ENCODE measurements at places on chromosomes 6 and 20.
A peak's percentile ranks its signal among the peaks of the same experiment; 100 is the strongest.

DNA sequence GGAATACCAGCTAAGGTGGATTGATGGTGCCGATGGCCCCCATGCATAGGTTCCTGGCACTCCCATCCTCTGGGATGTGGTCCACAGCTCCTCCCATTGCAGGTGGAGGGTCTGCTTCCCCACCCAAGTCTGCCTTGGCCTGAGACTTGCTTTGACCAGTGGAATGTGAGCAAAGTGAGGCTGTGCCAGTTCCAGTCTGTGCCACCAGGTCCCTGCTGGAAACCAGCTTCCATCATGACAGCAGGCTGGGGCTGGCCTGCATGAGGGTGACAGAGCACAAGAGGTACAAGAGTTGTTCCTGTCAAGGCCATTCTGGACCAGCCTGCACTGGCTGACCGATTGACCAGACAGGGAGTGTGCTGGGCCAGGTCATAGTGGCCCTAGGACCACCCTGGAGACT, 27.0 kb upstream of the CCR6 start:
- DNase-seq: no peak

- peak; percentile 53 for DNase-seq
These were observed 29.3 kb upstream of the CTAGE9 start for GRCh38 chr6:131740161-131740560.

DNA sequence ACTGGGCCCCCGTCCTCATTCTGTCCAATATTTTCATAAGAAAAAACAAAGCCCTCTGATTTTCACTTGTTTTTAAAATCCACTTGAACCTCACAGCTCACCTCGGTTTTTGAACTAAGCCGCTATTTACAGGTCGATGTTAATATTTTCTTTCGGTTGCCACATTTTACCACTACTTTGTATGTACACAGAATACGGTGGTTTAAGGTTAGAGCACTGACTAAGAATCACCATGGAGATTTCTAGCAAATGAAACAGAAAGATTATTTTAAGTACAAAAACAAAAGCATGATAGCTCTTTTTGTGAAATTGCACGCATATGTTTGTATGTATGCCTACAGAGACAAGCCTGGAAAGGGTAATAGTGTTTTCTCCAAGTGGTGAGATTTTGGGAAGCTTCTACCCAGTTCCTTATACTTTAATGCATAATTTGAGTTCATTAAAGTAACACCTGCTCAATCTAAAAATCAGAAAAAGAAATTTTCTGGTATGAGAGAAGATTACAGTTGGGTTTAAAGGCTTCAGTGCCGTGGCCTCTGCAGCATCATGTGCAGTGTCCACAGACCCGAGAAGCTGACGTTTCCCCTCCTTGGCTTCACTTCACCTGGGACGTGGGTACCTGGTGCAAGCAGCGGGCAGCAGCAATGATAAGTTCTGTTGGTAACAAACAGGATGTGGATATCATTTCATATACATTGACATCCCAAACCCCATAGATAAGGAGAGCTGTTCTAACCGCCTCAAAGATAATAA, 144.0 kb downstream of the UST start:
- DNase-seq: no peak

DNA sequence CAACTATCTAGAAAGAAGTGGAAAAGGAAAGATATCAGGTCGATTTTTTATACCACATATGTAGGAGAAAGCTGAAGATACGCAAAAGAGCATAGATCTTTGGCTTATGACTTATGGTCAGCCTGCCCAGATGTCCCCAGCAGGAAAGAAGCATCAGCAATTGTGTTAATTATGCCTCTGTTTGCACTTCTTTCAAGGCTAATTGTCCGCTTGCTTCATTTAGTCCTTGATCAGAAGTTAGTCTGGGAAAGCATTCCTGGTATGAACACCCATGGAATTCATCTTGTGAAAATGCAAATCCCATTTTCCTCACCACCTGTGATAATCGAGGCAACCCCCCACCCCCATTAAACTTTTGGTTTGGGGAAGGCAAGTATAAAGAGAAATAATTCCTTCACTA, 62.8 kb downstream of the ATP9A start:
- no peak for DNase-seq

GRCh38 chr6:112501705-112502104, 154.6 kb downstream of the RFPL4B start:
- DNase-seq: peak; percentile 80

DNA sequence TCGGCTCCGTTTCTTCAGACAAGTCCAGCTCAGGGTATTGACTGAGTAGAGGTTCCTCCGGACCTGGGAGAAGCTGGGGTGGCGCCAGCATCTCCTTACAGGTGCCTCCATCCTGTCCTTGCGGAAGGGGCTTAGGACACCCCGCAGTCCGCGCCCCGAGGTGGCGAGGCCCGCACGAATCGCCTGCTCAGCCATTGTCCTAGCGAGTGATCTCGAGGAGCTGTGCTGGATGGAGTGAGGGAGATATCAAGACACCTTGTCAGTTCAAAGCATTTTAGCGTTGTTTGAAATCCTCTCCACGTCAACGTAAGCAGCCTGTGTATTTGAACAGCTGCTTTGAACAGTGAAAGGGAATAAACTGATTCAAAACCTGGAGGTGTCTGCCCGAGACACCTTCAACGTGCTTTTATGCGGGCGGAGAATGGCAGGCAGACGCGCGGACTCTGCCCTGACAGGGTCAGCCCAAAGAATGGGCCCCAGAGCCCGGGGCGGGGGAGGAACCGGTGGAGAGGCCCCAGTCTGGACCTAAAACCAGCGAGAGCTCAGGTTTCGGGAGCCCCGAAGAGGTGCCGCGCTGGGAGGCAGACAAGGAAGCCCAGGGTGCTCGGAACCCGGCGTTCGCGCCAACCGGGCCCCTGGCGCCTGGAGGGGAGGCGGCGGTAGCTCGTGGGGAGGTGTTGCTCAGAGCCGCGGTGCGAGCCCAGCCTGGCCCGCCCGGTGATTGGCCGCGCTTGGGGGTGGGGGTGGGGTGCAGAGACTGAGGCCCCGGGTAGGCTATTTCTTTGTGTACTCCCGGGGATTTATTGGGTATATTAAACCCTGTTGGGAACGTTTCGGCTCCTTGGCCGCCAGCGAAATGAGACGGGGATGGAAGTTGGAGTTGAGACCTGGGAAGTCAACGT, 3.1 kb upstream of the POU3F2 start:
- DNase-seq: no peak

- DNase-seq: no peak
These were observed 11.5 kb upstream of the MCUR1 start for GRCh38 chr6:13825871-13826270.

DNA sequence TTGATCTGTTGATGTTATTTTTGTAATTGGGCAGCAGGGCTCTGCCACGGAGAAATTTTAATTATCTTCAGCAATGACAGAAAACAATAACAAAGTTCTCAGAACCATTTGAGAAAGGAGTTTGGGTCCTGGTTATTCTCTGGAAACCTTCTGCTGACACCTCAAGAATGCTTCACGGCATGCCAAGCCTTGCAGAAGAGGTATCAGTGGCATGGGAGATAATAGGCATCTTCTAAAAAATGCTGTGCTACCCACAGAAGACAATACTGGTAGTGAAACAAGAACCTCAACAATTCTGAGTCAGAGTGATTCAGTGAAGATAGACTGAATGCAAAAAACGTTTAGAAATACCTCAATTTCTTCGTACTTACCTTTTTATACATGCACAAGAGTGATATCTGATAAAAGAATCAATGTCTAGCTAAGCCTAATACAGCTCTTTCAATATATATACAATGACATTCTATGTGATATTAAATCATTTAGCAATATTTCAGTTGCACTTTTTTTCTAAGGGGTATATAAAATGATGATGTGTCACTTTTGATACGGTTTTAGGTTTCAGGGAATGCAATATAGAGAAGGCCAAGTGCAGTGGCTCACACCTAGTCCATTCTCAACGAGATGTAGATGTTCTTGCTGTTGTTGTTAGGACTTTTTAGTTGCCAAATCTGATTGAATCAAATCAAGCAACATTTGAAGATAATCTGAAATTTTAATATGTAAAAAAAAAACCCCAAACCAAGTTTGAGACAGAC, 110.4 kb upstream of the COL21A1 start:
- peak; percentile 57 for DNase-seq

DNA sequence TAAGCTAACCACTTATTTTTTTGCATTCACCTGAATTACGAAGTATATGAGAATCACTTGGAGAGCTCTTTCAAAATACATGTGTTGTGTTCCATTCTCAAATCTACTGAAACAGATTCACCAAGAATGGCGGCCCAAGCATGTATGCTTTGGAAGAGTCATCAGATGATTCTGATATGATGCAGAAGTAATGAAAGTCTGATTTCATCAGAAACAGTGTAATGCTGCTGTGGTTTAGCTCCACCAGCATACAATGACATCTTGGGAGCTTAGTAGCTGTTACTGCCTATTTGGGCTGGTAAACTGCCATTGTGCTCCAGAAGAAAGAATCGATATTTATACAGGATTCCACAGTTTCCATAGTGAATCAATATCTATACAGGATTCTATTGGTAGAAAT, 52.9 kb downstream of the UBR2 start:
- peak; percentile 65 for DNase-seq

- DNase-seq: peak; percentile 15
These were observed 318.0 kb upstream of the PTCHD4 start for GRCh38 chr6:48429021-48429420.

DNA sequence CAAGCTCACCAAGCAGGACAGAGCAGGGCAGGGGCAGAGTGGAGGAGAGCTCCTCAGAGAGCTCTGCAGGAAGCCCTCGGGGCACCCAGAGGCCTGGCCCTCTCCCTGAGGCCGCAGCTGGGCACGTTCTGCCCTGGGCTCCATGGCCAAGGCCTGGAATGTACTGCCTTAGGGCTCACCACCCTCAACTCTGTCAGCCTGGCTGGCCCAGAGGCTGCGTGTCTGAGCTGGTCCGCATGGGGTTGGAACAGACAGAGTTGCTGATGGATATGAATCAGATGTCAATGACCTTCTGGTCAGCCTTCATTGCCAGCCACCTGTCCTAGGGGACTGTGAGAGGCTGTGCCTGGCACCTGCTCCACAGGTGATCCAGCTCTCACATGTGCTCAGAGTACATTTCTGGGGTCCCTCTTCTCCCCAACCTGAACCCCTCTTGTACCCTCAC, 33.2 kb upstream of the PCMTD2 start:
- DNase-seq: peak; percentile 37

DNA sequence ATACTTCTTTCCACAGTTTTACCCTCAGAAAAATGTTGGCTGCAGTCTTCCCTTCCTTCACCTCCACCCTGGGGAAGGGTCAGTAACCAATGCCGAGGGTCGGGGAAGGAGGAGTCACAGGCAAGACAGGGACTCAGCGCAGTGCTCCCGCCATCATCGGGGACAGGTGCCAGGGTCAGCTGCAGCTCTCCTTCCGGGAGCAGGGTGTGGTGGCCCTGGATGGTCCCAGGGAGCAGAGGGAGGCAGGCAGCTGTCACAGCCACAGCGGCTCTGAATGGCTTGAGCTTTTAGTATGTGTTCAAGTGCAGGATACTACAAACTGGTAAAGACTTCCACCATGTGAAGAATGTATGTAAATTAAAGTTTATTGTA, 26.0 kb upstream of the PI16 start:
- no peak for DNase-seq

GRCh38 chr6:157380458-157380778, 572 bp upstream of the ZDHHC14 start:
- no peak for DNase-seq

GRCh38 chr20:40422656-40423055, 266.4 kb downstream of the MAFB start:
- no peak for DNase-seq

GRCh38 chr6:26272171-26272637, 92.8 kb upstream of the BTN3A2 start:
- DNase-seq: no peak

DNA sequence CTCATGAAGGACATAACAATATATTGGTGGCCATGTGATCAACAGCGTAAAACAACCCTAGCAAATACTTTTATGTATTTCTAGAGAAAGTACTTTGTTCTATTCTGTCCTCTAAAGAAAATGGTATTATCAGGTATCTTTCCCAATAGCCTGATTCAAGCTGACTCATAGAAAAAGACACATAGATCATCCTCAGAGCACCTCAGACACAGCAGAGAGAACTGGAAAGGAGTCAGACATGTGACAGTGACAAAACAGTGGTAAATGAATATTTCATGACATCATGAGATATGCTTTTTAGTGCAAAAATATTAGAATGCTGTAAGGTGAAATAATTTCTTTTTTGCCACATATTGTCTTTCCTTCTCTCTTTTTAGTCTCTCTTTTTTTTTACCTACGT, 1355.0 kb upstream of the MAP3K7 start:
- no peak for DNase-seq

DNA sequence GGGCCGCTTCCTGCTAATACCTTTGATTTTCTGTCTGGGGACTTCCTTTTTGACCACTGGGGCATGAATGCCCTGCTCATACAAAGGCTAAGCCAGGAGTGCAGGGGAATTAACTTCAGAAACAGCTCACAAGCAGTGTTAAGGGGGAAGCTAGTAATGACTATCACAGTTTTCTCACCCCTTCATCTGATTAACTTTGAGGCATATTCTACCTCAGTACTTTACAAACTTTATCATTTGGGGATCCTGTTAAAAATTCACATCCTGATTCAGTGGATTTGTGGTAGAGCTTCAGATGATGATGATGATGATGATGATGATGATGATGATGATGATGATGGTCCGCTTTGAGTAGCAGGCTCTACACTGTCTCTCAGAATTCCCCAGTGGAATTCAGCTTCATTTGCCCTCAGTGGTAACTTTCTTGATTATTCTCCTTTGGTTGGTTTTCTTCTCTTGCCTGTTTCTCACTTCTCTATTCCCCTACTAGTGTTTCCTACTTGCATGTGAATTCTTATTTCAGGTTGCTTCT, 78.4 kb upstream of the TMEM170B start:
- DNase-seq: no peak

DNA sequence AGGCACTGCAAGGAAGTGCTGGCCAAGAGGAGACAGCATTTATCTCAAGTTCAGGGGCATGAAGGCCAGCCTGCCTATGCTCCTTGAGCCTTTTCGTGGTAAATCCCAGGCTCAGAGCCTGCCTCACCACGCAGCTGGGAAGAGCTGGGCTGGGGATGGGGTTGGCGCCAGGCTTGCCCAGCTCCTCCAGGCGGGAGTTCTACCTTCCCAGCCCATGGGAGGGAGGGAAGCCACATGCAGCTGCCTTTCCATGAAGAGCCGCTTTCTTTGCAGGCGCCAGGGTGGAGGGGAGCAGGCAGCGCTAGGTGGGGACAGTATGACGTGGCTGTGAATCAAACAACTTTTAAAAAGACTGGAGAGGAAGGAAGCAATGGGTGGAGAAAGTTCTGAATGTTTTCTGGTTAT, 19.5 kb upstream of the SIRT5 start:
- peak; percentile 13 for DNase-seq

DNA sequence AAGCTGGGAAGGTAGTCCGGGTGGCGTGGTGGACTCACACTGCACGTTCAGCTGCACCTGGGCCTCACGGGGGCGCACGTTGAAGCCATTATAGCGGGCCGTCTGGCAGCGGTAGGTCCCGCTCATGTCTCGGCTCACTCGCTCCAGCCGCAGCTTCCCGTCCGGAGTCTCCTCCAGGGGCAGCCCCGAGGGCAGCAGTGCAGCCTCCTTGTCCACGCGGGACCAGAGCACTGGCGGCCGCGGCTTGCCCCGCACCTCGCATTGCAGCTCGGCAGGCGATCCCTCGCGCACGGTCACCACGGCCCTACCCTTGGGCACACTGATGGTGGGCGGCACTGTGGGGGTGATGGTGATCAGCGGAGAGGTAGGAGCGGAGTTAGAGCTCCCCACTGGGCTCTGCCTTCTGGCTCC, 47.6 kb downstream of the MDGA1 start:
- no peak for DNase-seq
